Cardiac fibroblast (primary cell): ENCODE measurements at places on chromosomes 12 and 14.

GRCh38 chr14:54387328-54387727 lies 9.5 kb upstream of the CDKN3 start:
- no peak for DNase-seq

GRCh38 chr14:91409928-91410718 lies 7.5 kb downstream of the CCDC88C start:
- no peak for DNase-seq

- no peak for DNase-seq
Measured at GRCh38 chr12:3341594-3341993, 149.4 kb upstream of the PRMT8 start.

GRCh38 chr12:50218386-50218785 lies 51.2 kb upstream of the CERS5 start:
- DNase-seq: peak; percentile 81

- DNase-seq: no peak
Measured at GRCh38 chr14:103428723-103429556, 43.7 kb downstream of the MARK3 start.

- peak; percentile 17 for DNase-seq
Measured at GRCh38 chr14:68787092-68787992, 5.5 kb downstream of the ZFP36L1 start.

DNA sequence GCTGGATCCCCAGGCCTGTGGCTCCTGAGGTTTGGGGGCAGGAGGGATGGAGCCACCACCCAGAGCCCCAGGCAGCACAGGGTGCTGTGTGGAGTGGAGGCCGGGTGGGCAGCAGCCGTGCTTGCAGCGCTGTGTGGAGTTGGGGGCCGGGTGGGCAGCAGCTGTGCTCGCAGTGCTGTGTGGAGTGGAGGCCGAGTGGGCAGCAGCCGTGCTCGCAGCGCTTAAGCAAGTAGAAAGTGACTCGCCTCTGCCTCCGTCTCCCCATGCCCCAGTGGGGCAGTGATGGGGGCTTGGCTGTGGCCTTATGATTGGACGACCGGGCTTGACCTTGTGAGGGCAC lies 10.3 kb downstream of the CEP170B start:
- no peak for DNase-seq

- peak; percentile 18 for DNase-seq
Measured at GRCh38 chr12:43937947-43938346, 102.1 kb downstream of the TMEM117 start.

GRCh38 chr14:73167727-73168126 lies 31.4 kb downstream of the PSEN1 start:
- DNase-seq: no peak

DNA sequence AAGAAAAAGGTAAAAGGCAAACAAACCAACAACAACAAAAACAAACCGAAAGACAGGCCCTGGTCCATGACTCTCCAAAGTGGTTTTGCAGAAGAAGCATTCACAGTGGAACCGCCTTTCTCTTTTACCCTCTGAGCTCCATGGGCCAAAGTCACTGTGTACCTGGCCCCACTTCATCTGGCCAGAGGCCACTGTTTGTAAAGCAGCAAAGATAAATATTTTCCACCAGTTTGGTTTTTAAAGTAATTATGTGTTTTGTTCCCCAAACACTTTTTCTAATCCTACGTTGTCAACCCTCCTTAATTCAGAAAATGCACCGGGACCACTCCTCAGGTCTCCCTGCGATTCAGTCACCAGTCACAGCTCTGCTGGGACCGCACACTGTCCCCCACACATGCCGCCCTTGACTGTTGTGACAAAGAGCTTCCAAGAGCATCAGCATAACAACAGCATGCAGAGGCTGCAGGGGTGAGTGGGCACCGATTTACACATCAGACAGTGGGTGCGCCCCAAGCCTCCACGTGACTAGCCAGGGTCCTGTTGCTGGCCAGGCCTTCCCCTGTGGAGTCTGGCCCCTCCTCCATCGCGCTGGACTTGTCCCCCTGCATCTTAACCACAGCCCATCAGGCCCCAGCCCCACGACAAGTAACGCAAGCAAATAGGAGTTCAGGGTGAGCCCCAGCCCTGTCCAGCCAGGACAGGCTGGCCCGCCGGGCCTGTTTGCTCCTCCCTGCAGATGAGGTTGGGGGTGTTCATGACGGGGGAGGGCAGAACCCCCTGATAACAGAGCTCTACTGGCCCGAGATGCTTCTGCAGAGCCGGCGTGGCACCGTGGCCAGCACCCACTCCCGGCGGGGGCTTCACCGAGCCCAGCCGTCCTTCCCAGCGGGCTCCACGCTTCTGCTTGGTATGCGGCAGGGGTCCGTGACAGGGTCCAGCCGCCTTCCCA lies 65.2 kb upstream of the DIO3 start:
- DNase-seq: no peak

DNA sequence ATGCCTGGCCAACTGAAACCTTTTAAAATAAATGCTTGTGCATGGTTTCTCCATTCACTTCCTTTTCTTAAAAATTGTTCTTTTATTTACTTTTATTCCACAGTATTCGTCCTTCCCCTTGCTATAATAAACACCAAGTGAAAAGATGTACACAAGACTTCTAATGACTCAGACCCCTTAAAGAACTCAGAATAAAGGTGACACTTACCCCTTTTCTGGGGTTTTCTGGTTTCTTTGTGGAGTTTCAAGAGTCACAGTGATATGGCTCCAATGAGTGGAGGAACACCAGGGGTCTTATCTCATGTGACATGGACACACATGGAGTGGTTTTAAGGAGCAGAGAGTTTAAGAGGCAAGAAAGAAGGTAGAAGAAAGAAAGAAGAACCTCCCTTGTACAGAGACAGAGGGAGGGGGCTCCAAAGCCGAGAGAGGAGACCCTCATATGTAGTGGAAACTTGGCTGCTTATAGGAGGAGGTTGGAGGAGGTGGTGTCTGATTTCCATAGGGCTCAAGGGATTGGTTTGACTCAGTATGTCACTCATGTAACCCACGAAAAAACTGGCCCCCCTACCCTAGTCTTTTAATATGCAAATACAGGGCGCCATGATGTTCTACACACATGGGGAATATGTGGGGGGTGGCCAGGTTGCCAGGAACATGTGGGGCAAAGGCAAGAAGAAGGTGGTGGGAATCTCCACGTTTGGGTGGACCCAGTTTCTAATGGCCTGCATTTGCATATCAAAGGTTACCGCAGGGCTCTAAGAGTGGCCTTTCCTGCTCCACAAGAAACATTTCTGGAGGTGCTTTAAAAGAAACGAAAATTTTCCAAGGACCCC lies 22.1 kb upstream of the CD69 start:
- DNase-seq: no peak

- DNase-seq: peak; percentile 93
Measured at GRCh38 chr12:46664761-46665287, 161.0 kb downstream of the SLC38A4 start.

- DNase-seq: no peak
Measured at GRCh38 chr12:11813438-11813813, 164.0 kb downstream of the ETV6 start.

- no peak for DNase-seq
Measured at GRCh38 chr12:132495629-132496357, 5.8 kb downstream of the FBRSL1 start.

- DNase-seq: no peak
Measured at GRCh38 chr12:46451276-46452021, 78.9 kb upstream of the SLC38A2 start.

- no peak for DNase-seq
Measured at GRCh38 chr12:57063991-57064685, 14.2 kb upstream of the MYO1A start.

- DNase-seq: no peak
Measured at GRCh38 chr14:56744016-56744415, 66.3 kb downstream of the OTX2 start.

DNA sequence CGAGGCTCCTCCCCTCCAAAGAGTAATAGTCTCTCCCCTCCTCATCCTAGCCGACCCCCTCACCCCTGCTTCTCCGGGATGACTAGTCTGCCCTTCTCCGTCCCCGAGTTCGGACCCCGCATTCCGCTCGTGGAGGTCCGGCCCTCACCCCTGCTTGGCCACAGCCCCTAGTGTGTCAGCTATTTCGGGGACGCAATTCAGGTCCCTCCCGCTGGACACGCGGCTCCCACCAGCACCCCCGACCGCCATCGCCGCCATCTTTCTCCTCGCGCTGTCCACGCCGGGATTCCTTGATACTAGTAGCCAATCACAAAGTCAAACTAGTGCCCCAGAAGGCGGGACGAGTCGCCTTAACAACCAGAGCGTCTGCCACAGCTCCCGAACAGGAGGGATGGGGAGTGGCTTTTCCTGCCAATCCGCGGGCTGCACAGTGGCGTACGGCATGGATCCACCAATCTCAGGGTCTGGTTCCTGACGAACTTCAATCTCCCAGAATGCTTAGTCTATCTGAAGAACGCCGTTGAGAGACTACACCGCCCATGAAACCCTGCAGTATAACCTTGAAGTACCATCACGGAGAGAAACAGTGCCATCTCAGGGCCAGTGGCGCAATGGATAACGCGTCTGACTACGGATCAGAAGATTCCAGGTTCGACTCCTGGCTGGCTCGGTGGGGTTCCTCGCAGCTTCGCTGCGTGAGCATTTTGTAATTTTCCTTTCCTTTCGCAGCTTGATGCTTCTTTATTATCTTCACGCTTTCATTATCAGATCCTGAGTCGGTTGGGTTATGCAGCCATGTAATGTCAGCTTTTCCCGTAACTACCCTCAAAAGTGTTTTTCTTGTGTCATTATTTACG lies at the start of gene PRMT5:
Gene PRMT5, minus strand, starts transcription at position 273 of the 857 bp plus-strand sequence. Its CDS starts 15 bp downstream, at position 258.
- DNase-seq: peak; percentile 100

GRCh38 chr12:90244232-90244631 lies 535.6 kb upstream of the ATP2B1 start:
- DNase-seq: no peak

- no peak for DNase-seq
Measured at GRCh38 chr14:85601246-85601645, 71.3 kb downstream of the FLRT2 start.

DNA sequence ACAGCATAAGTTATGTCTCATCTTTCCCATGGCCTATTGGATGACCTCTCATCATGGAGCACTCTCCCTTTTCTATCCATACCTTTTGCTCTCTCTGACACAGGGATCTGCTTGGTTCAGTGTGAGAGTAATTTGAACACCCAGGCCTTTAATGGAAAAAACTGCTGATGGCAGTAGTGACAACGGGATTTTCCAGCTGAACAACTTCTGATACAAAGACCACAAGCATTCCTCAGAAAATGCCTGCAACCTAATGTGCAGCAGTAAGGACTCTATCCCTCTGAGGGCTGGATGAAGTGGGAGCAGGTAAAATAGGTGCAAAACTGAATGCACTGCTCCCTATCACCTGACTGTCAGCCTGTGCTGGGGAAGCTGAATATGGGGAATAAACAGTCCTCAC lies 51.0 kb downstream of the KANSL2 start:
- no peak for DNase-seq

DNA sequence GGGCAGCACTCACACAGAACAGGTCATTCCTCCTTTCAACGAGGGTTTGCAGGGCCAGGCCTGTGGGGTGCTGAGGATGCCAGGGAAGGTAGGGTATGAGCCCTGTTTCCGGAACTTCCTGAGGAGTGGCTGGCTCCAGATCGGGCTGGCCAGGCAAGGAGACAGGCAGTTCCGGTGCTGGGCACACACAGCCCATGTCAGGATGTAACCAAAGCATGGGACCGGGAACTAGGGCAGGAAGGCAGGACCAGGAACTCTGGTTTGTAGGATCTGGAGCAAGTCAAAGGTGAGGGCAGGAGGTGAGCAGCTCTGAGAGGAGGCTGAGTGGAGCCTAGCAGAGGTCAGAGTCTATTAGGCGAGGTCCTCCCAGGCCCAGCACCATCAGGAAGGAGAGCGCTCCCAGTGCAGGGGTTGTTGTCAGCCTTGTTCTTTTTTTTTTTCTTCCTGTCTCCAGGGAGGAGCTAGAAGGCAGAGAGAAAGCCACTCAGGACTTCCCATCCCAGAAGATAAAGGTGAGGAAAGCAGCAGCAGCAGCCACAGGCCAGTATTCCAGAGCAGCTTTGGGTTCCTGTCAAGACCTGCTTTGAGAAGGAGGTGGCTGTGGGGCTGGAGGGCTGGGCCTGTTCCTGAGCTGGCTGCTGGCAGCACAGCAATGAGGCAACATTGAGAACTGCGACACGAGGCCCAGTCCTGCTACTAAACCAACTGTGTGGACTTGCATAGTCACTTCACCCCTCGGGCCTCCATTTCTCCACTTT lies 49.0 kb upstream of the PTGR2 start:
- no peak for DNase-seq

DNA sequence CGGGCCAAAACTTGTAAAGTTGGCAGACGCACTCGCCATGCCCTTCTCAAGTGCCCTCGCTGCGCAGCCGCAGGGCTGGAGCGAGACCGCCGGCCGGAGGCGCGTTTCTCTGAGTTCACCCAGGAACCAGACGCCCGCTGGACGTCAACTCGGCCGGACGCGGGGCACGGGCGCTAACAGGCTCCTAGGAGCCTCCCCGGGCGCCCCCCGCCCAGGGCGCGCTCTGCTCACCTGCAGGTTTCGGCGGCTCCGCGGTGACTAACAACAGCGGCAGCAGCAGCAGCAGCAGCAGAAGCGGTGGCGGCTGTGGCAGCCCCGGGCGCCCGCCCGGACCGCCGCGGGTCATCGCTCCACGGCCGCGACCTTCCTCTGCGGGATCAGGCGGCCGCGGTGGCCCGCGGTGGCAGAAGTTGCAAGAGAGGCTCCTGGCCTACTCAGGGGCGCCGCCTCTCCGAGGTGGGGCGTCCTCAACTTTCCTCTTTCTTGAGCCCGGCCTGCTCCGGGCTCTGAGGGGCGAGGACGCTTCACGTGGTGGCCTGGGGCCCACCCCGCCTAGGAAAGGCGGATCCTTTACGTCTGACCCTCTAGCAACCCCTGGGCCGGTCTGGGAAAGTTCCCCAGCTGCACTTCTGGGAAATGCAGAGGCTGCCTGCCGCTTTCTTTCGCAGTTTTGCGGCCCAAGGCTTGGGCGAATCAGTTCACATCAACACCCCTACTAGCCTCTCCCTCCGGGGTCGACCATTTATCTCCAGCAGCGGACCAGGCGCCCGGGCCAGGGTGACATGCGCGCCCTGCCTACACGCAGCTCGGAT lies at the start of gene PLBD1:
Gene PLBD1, minus strand, starts transcription at position 533 of the 812 bp plus-strand sequence. Its CDS starts 187 bp downstream, at position 346.
- DNase-seq: peak; percentile 30

DNA sequence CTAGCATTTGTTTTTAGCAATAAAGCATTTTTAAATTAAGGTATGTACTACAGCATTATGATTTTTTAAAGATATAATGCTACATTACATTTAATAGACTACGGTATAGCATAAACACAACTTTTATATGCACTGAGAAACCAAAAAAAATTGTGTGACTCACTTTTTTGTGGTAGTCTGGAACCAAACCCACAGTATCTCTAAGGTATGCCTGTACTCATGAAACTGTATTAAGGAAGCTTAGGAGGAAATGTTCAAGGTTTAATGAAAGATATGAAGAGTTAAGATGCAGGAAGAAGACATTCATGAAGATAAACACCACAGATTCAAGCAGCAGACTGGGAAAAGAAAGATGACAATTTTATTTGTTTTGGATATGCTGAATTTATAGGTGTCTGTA lies 51.7 kb downstream of the PPP1R12A start:
- DNase-seq: no peak

DNA sequence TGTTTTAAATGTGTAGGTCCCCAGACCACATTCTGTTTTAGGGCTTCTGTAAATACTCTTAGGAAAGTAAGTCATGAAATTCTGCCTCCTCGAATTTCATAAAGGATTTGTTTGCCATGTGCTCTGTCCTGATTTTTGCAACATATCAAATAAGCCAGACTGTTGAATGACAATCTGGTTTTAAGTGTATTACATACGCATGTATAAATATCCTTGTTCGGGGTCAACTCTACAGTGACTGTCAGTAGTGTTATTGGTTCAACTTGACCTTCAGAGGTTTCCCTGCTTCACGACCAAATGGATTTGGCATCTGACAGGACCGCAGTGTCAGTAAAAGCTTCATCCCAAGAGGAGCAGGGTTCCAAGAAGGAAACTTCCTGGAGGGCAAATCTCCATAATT lies 52.7 kb downstream of the PPM1A start:
- DNase-seq: no peak

- DNase-seq: no peak
Measured at GRCh38 chr12:102885043-102885932, 31.8 kb downstream of the PAH start.
